ENCODE measurements at places on chromosomes 13 and 19.

DNA sequence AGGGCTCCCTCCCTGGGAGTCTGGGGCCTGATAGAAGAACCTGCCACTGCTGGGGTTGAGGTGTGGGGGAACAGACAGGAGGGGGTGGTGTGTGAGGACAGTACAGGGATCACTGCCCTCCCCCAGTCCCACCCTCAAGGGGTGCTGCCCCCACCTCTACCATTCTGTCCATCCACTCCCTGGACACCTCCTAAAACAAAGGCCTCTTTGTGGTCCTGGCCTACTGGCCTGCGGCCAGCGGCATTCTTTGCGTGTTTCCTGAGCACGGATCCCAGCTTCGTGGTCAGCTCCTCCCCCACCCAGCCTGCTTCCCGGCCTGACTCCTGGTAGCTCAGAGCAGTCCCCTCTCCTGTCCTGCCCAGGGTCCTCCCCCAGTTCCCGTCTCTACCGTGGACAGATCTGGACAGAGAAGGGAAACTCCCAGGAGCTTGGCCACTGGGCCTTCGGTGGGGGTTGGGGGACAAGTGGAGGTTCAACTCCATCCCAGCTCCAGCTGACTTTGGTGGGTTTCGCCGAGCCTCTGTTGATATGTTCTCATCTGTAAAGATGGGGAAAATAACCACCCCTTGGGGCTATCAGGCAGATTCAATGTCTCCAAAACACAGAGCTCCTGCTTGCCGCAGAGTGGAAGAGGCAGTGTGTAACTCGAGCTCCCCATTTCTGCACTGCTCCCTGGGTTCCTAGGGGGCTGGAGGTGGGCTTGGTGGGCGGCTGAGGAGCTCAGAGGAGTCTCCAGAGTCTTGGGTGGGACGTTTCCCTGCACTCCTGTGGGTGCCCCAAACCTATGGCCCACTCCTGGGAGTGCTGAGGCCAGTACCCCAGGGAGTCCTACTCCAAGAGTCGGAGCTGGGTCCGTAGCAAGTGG lies 48.7 kb downstream of the LYL1 start:
- DNase-seq, result no peak

DNA sequence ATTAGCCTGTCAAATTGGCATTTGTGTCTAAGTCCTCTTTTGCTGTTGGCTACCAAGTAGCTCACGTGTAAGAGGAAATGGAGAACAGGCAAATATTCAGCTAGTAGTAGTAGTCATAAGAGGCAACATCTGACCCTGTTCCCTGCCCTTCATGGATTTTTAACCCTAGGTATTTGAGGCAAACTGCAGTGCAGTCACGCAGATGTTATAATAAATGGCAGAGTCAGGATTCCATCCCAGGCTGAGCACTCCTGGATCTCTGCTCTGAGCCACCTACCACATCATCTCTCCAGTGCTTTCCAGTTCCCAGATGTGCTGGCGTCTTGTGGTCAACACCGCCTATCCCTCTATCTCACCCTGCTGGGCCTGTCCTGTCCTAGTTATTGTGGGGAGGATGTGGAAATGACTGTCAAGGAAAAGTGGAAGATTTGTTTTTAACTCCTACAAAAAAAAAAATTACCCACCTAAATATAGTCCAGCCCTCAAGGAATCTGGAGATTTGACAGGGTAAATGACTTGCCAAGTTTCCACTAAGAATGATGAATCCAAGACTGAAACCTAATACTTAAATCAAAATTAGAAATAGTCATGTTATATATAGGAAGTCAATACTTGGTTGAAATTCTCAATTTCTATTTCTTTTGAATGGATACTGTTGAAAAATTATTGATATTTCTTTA lies 322.9 kb downstream of the GPC6 start:
- DNase-seq, result no peak

- no peak for DNase-seq
Measured at GRCh38 chr13:109605846-109606245, 180.5 kb downstream of the IRS2 start.

- DNase-seq, result no peak
Measured at GRCh38 chr13:35699825-35700510, 223.5 kb upstream of the MAB21L1 start.

DNA sequence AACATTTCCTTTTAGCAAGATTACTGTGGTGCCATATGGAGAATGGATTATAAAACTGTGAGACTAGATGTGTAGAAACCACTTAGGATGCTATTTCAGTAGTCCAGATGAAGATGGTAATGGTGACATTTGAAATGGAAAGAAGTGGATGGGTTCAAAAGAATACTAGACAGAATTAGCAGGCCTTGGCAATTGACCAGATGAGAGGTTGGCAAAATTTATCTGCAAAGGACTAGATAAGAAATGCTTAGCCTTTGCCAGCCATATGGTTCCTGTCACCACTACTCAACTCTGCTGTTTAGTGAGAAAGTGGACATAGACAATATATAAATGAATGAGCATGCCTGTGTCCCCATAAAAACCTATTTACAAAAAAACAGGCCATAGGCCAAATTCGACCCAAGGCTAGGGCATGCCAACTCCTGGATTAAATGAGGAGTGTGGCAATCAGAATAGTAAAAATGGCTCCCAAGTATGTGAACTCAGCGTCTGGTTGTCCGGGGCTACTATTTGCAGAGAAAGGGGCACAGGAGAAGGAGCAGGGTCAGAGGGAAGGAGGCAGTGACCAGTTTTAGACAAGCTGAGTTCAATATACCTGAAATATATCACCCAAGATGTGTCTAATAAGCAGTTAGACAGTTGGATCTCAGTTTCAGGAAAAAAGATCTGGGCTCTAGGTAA lies 98.4 kb downstream of the ENOX1 start:
- no peak for DNase-seq

DNA sequence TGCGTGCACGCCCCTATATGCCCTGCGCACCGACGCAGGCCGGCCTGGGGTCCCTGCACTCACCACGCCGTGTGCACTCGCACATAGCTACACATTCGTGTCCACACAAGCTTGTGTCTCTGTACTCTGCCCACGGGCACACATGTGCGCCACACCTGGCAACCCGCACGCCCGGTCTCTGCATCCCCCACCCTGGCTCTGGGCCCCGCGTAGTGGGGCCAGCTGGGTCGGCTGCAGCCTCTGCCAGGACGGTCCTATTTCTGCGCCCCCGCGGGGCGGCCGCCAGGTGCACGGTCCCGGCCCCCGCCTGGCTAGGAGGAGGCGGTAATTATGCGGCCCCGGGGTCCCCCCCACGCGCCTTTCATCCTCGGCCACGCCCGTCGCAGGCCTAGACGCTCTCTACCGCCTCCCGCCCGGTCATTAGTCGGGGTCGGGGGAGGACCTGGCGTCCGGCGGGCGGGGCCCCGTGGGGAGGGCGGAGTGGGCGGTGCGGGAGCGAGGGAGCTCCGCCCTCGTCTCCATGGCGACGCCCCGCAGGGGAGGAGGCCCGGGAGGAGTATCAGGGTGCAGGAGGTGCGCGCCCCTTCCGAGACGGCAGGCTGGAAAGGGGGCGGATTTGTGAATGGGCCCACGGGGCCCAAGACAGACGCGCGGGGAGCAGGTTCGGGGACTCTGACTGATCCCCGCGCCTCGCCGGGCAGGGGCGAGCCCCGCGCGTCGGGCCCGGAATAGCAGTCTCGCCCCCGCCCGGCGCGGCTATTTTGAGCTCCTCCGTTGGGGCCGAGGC lies 2.8 kb upstream of the CIRBP start:
- peak; percentile 94 for DNase-seq

DNA sequence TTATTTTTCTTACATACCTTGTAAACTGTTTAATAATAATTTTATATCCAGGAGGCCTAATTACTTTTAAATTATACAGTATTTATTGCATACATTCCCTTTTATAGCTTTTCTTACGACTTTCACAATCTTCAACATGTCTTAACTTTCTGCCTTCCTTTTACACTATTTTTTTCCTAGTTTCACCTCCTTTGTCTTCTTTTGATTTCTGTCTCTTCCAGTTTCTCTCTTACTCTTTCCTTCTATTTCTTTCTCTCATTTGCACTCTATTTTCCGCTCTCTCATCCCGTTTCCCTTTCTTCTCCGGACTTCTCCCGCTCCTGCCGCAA lies 11.5 kb downstream of the ZNF552 start:
- DNase-seq, result no peak

DNA sequence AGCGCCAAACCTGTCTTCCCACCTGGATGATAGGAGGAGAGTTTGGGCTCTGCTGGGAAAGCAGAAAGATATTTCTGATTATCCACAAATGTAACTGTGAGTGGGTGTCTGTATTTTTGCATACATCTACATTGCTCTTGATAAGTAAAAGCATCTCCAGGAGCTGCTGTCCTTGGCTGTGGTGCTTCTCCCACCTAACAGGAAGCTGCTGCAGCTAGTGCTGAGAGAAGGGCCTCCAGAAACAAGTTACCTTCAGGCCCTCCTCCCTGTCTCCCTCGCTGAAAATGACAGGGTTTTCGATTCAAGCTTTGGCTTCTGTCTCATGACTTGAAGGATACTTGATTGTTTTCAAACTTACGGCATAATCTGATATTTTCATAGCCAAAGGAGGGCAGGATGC lies 90.1 kb downstream of the FOXO1 start:
- DNase-seq, result no peak

DNA sequence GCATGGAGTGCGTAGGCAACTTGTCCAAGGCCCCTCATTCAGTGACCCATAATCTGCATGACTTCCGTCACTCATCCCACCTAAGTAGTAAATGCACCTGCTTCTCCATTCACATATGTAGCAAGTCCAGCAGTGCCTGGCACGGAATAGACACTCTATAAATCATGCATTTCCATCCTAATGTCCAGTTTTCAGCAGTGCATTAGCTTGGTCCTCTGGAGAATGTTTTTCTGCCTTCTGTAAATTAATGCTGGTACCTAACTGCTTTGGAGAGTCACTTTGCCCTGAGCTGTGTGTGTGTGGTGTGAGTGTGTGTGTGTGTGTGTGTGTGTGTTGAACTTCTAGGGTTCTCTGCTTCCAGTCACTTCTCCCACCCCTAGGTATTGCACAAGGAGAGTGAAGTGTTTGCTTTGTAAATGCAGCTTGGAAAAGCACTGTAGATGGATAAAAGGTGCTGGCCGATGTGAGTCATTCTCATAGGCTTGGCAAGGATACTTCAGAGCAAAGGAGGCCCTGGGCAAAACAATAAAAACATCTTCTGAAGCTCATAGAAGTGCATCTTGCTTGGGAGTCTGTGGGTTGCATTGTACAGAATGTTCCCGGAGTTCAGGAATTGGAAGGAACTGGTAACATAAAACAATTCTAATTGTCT lies 181.8 kb downstream of the KATNAL1 start:
- no peak for DNase-seq

- no peak for DNase-seq
Measured at GRCh38 chr19:9407827-9408226, 27.5 kb downstream of the ZNF266 start.

- no peak for DNase-seq
Measured at GRCh38 chr13:63408331-63409189, 1992.9 kb upstream of the PCDH20 start.

DNA sequence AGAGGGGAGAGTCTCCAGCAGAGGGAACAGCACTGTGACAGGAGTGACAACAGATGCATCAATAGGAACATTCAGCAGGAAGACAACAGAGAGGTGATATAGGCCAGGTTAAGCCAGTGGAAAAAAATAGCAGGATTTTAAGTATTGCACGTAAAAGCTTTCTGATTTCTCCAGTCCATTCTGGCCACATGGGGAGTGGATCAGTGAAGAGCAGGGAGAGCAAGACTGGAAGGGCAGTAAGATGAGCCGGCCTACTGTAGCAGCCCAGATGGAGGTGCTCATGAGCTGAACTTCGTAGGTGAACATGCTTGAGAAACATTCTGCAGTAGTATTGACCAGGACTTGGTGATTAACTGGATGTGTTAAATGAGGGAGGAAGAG lies 1.7 kb downstream of the UTP14C start:
- DNase-seq, result no peak

DNA sequence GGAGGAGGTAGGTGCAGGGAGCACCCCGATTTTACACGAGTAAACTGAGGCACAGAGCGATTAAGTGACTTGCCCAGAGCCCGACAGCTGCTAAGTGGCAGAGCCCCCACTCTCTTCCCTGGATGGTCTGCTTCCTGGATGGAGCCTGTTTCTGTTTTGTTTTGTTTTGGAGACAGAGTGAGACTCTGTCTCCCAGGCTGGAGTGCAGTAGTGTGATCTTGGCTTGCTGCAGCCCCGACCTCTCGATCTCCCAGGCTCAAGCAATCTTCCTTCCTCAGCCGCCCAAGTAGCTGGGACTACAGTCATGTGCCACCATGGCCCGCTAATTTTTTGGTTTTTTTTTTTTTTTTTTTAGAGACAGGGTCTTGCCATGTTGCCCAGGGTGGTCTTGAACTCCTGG lies 17.3 kb downstream of the BICRA start:
- no peak for DNase-seq

- no peak for DNase-seq
Measured at GRCh38 chr13:102763741-102764140, 9.8 kb downstream of the TEX30 start.

DNA sequence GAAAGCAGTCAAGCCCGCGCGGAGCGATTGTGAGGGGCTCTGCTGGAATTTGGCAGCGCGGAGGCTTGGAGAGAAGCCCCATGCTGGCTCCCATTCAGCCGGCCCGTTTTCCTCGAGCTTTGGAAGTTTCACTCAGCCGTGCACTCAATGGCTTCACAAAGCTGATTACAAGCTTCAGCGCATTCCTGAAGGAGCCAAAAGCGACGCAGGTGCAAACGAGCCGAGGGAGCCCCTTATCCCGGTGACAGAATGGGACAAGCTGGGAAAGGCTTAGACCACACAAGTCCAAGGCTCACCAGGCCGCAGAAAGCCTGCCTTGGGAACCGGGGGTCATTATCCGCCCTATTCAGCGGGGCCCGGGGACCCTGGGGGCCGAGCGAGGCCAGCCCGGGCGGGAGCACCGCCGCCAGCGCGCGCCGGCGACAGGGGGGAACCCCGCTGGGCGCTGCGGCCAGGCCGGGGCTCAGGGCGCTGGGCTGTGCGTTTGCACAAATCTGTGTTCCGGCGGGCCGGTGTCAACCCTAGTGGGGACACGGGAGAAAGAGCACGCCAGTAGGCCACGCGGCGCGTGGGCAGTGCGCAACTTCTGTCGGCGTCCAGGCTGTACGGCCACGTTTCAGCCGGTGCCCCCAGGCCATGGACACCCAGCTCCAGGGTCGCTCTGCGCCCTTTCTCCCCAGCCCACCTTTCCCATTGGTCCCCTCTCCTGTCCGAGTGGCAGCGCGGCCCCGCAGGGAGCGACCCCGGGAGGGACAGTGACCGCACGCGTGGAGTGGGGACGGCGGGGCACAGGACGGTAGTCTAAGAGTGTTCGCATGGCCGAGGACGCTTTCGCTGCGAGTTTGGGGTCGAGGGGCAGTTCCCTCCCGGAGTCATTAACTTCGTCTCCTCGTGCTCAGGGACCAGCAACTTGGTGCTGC lies 37.3 kb downstream of the SOX1 start:
- no peak for DNase-seq

DNA sequence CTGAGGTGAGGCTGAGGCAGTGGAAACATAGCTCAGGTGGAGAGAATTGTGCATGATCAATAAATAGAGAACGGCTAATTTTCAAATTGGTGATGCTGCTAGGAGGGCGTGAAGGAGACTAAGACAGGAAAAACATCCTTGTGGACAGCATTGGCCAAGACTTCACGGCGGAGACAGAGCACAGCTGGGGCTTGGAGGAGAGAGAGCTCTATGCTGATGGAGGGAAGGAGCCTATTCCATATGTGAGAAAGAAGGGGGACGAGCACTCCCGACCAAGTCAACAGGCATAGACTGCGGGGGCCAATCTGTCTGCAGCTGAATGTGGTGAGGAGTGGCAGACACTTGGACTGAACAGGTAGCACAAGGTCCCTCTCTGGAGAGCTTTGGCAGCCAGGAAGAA lies 14.8 kb upstream of the SPATA13 start:
- DNase-seq, result no peak

GRCh38 chr13:113951246-113951999 lies 22.5 kb downstream of the C13orf46 start:
- DNase-seq, result peak; percentile 62
